ENCODE measurements at places on chromosomes 5 and 9. TPM values are rescaled to one million over a fixed set of nuclear protein-coding genes. Genes with fewer than 3 reads are reported as not detected.
A peak's percentile ranks its signal among the peaks of the same experiment; 100 is the strongest.

DNA sequence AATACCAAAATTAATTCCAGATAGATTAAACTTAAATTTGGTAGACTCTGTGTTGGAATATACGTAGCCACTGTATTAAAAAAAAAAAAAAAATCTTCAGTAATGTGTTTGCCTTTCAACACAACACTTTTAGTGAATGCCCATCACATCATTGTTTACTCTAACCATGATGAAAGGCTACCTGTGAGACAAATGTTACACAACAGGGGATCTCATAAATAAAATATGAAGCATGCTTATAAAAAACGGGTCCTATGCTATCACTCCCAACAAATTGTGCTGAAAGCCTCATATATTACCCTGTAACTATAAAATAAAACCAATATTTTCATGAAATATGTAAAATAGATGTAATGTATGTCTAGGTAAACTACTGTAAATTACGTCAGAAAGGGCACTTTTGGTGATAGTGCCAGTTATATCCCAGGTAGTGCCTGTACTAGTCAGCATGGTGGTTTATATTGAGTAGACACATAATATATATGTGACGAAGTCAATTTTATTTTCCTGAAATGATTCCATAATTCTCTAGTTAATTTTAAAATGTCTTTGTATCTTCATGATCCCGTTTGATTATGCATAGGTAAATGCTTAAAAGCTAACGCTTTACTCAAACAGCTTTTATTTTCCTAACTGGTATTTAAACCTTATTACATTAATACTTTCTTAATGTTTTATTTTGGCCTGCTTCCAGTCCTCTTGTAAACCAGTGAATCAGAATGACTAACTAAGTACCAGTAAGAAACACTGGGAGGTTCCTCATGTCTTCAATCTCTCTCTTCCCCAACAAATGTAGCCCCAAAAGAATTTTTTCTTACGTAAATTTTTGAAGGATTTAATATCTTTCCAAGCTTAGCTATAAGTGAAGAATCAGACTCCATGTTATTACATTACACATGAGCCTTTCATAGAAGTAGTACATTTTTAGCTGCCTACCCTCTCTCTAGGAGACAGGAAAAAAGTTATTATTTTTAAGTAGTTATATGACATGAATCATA, 420.3 kb downstream of the GABRG2 start:
- no peak for DNase-seq

DNA sequence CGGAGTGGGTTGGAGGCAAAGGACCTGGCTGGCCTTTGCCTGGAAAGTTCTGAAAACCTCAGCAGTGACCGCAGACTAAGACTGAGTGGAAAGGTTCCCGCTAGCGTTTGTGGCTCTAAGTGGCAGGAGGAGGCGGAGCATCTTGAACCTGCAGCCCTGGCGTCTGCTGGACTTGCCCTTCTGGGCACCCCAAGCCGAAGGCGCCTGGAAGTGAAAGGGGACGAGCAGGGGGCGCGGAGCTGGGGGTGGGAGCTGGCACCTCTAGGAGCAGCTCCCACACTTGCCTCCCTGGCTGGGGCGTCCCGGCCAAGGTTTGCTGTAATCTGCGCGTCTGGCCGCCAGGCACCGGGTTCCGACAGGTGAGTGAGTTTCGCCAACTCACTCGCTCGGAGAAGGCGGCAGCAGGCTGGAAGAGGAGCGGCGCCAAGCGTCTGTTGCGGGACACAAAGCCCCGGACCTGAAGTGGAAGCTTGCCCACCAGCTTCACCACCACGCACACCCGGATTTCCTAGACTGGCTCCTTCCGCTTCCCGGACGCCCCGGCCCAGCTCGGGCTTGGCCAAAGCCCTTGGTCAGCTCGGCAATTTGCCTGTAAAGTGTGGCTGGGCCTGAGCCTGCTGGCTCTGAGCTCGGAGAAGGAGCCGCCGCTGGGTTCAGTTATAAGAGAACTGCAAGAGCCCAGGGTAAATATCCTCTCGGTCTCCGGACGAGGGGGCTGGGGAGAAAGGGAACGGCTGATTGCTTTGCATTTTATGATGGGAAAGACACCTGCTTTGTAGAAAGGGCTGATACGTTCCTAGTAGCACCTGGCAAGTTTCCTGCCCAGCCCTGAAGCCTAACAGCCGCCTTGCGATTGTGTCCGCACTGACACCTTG, at the start of gene GNA14:
Gene GNA14, minus strand, starts transcription at position 89 of the 875 bp plus-strand sequence. CDS start 529 bp downstream, outside the sequence.
- DNase-seq: peak; percentile 85

- no peak for DNase-seq
Observed at GRCh38 chr5:143235423-143235822, 168.1 kb downstream of the NR3C1 start.

DNA sequence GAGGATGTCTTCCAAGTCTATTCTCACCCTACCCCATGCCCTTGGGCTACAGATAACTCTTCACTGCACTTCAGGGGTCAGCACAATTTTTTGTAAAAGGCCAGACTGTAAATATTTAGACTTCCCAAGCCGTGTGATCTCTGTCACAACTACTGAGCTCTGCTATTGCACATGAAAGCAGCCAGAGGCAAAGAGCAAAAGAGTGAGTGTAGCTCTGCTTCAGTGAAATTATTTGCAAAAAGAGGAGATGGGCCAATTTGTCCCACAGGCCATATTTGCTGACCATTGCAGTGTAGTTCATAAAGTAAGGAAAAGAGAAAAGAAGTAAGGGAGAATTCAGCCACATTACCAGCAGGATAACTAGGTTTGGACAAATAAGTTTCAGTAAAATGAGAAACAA, 7.0 kb upstream of the MOCS2 start:
- DNase-seq: no peak

GRCh38 chr5:74064911-74065310, 438.9 kb downstream of the ARHGEF28 start:
- no peak for DNase-seq

- peak; percentile 20 for DNase-seq
Observed at GRCh38 chr5:108295578-108296368, 86.1 kb downstream of the FBXL17 start.

DNA sequence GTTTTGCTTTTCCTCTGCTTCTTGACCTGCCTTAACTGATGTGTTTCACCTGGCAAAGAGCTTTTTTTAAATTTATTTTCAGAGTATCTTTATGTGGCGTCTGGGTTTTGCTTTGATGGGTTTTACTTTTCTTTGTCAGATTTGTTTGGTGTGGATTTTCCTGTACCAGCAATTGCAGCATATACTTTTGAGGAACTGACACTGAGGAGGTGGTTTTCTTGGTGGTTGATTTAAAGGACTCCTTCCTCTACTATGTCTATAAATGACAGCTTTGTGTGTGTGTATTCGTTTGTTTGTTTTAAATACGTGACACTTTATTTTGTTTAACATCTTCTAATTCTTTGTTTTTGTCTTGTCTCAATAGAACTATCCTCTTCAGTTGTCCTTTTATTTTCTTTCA, 1071.9 kb upstream of the ARRDC3 start:
- DNase-seq: no peak

Gene PTGDS
- total RNA-seq: not detected

Gene ACOT12
- not detected for total RNA-seq

Gene LIFR
- not detected for total RNA-seq

Gene RCL1
- total RNA-seq: 35.1 TPM

Gene PCDHA11
- not detected for total RNA-seq
